ENCODE measurements at places on chromosomes 6 and 20. TPM values are rescaled to one million over a fixed set of nuclear protein-coding genes. Genes with fewer than 3 reads are reported as not detected.

CTCFL gene
- total RNA-seq = not detected

DPM1 gene
- 41.1 TPM for total RNA-seq

SAMD5 gene
- 0.20 TPM for total RNA-seq

DNA sequence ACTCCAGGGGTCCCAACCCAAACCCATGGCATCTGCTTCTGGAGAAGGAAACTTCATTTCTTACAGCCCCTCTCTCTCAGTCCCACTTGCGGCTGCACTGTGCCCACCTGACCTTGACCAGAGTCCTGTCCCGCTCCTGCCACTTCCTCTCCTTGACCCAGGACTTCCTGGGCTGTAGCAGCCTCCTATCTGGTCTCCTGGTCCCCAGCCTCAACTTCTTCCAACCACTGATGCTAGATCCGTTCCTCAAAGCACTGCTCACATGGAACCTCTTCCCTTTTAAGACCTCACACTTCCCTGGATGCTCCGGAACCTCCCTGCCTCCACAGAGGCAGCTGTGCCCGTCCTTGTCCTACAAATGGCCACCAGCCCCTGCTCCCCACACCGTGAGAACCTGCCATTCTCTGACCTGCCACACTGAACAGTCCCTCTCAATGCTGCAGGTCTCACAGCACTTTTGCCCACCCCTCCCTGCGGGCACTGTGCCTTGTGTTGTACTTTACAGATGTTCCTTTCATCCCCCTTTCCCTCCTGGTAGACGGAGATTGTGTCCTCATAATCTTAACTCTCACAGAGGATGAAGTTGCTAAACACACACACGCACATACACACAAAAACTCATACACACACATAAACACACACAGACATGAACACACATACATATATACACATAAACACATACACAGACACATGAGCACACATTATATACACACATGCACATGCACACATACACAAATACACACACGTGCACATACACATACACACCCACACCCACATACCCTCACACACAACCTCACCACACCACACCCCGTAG lies 59.6 kb upstream of the NXT1 start:
- no peak for DNase-seq

DNA sequence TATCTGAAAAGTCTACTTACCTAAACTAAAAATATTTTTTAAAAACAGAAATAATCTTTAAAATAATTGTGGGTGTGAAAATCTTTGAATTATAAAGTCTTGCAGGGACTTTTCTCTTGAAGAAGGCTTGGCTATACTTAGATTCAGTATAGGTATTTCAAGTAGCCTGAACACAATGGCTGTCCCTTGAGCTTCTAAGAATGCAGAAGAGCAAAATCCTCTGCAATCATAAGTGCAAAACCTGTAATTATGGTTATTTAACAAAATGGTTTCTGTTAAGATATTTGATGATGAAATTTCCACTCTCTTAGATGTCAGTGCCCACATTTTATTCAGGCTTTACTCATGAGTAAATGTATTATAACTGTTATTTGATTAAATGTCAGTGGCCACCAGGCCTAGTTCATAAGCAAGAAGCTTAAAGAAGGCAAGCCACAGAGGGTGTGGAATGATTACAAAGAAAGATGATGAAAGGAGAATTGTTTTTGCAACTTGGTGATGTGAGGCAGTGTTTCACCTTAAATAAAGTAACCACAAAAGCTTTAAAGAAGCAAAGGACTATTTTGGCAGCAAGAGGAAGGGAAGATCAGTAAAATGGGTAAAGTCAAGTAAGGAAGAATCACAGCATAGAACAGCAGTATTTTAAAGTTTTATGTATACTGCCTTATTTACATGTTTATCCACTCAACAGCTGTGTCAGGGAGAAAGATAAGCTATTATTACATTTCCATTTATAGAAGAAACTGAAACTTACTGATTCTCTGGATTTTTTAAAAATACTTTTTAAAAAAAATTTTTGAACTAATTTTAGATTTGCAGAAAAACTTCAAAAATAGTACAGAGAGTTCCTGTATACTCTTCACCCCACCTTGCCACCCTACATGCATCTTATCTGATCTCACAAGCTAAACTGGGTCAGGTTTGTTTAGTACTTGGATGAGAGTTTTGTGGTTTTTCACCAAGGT lies 351.2 kb upstream of the RUNX2 start:
- DNase-seq = no peak

DNA sequence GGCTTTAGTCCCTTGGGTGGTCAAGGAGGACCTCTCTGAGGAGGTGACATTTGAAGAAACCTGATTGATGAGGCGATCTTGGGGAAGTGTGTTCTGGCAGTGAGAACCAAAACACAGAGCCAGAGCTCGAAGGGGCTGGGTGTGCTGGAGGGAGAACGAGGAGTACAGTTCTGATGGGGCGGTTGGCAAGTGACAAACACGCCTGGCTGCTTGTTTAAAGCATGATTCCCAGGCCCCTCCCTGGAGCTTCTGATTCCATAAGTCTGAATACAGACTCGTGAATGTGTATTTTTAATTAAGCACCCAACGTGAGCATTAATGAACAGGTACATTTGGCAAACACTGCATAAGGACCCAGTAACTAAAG lies 886 bp upstream of the NFATC2 start:
- DNase-seq = no peak

DNA sequence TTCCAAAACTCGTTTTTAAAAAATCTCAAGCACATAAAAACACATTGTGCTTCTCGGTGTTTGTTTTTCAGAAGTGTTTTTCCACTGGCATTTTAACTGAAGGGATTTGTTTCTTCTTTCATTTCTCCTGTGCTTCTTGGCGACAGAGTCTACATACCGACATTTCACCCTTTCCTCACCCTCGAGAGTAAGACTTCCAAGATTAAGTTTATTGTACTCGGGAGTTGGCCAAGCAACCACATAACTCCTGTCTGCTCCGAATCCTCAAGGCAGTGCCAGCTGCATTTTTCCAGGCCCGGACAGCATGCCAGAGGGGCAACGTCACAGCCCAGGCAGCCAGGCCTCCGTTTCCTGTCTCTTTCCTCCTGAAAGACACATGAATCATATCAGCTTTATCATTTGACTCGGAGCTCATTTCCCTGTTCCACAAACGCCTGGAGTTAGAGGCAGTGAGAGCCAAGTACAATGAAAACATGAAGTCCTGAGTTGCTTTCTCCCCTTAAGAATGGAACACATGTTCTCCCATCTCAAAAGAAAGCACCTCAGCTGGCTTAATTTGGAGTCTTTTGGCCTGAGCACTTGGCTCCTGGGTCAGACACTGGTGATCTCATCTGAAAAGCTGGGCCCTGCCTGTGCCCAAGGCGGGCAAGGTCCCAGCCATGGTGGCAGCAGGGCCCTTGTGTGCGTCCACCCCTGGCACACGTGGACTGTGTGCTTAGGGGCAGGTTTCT lies 23.2 kb upstream of the FAM50B start:
- DNase-seq = peak; percentile 94

DNA sequence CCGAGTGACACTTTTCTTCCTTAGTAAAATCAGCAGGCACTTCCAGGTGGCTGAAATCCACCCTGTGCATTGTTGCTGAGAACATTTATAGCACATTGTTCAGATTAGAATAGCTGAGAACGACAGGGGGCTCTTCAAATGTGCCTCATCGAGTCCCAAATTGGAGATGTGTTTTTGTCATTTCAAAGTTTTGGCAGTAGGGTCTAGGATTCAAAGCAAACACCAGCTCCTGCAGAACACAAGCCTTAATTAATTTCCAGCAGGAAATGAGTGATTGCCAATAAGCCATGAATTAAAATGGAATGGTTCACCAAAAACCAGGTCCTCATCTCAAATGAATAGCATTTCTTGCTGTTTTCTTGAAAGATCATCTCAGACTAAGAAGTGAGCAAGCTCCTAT lies 171.6 kb downstream of the PLCB1 start:
- no peak for DNase-seq

Data from psoas muscle (tissue), 8 donors.